Lung microvascular endothelial cell (primary cell): ENCODE measurements at places on chromosomes 1 and 21. TPM values are rescaled to one million over a fixed set of nuclear protein-coding genes. Genes with fewer than 3 reads are reported as not detected.

SPRR3 gene
- total RNA-seq = not detected in 2 replicates

PPIAL4G gene
- total RNA-seq = not detected in 2 replicates

TRIM46 gene
- 1.2 and 2.4 TPM in 2 replicates for total RNA-seq

KIF14 gene
- 1.2 and 3.9 TPM in 2 replicates for total RNA-seq

KLHDC7A gene
- total RNA-seq = not detected in 2 replicates

FCGR1A gene
- total RNA-seq = not detected in 2 replicates

CLEC20A gene
- not detected in 2 replicates for total RNA-seq

OR2L13 gene
- not detected in 2 replicates for total RNA-seq

LCE1B gene
- total RNA-seq = not detected in 2 replicates

RGS16 gene
- total RNA-seq = 0.65 and 1.4 TPM in 2 replicates

NCSTN gene
- total RNA-seq = 42.1 and 57.3 TPM in 2 replicates
